ENCODE measurements at places on chromosomes 5 and 9.

DNA sequence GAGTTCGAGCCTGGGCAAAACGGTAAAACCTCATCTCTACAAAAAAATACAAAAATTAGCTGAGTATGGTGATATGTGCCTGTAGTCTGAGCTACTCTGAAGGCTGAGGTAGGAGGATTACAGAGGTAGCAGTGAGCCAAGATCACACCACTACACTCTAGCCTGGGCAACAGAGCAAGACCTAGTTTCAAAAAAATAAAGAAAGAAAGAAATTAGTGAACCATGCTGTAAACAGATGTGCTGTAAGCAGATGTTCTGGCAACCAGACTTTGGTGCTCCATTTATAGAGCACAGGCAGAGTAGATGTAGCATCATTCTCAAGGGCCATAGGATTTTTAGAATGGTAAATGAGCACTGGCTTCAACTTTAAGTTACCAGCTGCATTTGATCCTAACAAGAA lies 115.4 kb downstream of the ST8SIA4 start:
- no peak for DNase-seq

- DNase-seq, result no peak
Measured at GRCh38 chr5:3854188-3854821, 258.7 kb downstream of the IRX1 start.

- DNase-seq, result no peak
Measured at GRCh38 chr9:108241384-108242073, 614.3 kb downstream of the ACTL7B start.

- DNase-seq, result no peak
Measured at GRCh38 chr5:55483885-55484284, 50.9 kb downstream of the PLPP1 start.

DNA sequence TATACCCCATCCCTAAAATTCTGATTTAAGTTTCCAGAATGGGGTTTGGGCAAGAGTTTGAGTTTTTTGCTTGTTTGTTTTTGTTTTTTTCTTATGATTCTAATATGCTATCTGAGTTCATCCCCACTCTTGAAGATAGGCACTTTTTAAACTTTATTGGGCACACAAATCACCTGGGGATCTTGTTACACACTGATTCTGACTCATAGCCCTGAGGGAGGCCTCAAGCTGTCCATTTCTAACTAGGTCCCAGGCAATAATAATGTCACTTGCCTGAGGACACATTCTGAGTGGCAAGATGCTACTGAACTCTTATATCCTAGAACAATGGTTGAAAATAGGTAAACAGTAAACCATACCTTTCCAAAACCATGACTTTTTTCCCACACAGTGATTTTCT lies 22.8 kb upstream of the ABLIM3 start:
- no peak for DNase-seq

- DNase-seq, result no peak
Measured at GRCh38 chr5:133935667-133935940, 32.8 kb downstream of the C5orf15 start.
